Large intestine (tissue), 12 donors: ENCODE measurements at places on chromosomes 6 and 20.

DNA sequence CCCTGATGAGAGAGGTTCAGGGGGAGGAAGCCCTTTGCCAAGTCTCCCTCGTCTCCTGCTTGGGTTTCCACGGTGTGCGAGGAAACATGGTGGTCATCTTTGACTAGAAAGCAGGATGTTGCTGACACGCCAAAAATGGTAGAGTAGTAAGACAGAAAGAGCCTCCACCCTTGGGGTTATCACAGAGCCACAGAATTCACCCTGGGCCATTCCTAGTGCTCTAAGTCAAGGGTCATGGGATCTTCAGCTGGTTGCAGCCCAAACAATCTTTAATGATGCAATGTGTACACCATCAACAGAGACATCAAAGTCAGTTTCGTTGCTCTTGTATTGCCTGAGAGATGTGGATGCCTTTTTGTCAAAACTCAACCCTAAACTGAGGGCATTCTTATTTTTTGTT lies 201.9 kb downstream of the LY86 start:
- no peak for DNase-seq

DNA sequence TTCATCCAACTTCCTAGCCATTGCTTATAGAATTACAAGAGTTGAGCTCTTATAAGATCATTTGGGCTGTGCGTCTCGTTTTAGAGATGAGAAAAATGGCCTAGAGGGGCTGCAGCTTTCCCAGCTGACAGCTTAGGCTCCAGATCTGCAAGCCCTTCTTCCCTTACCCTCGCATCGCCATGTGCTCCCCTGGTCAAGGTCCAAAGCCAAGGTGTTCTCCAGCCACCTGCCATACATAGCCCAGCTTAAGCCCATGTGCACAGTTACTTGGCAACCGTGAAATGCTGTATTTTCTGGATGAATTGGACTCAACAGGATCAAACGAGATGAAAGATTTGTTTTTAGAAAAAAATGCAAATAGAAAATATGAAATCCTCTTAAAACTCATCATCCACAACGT lies 7.9 kb downstream of the MAP3K4 start:
- no peak for DNase-seq

DNA sequence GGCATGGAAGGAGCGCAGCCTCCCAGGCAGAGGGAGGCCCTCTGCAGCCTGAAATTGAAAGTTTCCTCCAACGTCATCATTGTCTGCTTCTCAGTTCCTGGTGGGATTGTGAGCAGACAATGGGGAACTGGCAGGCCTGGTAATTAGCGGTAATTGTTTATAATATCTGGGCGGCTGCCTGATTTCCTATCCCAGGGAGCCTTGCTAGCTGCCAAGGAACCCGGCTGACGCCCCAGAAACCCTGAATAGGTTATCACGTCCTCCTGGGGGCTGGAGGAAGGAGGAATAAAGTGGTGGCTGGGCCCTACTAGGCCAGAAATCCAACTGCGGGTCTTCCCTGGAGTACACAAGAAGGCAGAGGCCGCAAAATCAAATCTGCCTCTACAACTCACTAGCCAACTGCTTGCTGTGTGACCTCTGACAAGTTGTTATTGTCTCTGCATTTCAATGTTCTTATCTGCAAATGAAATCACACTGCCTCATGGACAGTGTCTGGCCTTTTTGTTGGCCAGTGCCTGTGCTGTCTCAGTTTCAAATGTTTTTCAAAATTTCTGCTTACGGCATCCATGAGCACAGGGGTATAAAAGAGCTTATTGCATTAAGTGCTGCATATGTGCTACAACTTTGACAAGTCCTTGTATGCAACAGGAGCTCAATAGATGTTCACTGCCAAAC lies 16.9 kb downstream of the KCNK15 start:
- DNase-seq: peak; percentile 33

- no peak for DNase-seq
Measured at GRCh38 chr20:25324412-25324811, 66.2 kb downstream of the ABHD12 start.

DNA sequence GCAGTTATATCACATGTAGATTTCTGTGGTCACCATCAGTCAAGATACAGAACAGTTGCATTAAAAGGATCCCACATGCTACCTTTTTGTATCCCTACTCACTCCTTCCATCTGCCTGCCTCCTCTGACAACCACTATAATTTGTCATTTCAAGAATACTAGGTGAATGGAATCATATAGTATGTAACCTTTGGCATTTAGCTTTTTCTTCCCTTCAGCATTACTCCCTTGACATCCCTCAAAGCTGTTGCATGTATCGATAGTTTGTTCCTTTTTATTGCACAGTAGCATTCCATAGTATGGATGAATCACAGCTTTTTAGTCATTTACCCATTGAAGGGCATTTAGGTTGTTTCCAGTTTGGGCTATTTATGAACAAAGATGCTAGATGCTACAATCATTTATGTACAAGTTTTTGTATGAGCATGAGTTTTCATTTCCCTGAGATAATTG lies 26.1 kb downstream of the NCOA7 start:
- DNase-seq: no peak

DNA sequence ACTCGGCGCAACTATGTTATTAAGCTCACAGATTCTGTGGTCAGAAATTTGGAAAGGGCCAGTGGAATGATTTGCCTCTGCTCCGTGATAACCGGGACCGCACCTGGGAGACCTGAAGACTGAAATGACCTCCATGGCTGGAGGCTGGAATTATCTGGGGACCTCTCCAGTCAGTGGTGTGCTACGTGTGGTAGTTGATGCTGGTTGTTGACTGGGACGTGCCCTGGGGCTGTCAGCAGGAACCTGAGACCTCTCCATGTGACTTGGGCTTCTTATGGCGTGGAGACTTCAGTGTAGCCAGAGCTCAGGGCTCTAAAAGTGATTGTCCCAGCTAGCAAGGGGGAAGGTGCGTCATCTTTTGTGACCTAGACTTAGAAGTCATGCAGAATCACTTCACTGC lies 50.3 kb downstream of the CHMP4B start:
- DNase-seq: no peak
